Lower lobe of right lung (tissue), 2 donors: ENCODE measurements at places on chromosomes 5 and 9.

DNA sequence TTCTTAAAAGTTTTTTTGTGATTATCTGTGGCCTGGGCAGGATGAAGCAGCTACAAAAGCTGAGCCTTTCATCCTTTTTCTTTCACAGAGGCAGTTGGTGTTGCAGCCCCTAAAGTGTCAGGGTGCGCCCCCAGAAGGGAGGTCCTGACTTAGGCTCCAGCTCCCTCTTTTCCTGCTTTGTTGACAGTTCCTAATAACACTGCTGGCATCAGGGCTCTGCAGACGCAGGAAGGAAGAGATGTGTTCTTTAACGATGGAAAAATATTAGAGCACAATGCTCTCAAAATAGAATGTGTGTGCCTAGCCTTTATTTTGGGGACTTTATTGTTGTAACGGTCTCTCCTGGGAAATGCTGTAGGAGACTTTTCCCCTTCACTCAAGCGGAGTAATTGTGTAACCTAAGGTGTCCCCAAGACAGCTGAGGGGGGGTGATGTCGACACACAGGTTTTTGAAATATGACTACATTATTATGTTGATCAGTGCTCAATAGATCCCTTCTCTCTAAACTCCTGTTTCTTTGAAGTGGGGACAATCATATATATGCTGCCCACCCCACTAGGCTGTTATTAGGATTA, 135.6 kb downstream of the SEMA6A start:
- no peak for DNase-seq

DNA sequence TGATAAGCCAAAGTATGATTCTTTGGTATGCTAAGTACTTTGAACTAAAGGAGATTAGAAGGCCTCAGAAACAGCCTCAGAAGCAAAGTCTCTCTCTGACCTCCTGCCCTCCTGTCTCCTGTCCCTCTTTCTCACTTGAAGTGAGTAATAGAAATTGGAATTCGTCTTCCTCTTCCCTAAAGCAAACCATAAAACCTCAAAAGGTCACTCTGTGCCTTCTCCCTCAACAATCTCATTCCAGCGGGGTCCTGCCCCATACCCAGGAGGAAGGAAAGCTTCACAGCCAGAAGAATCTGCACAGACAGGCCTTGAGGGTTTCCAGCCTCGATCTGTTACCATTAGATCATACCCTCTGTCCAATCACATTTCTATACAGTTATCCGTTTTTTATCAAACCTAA, 87.8 kb downstream of the HAPLN1 start:
- no peak for DNase-seq

- DNase-seq: no peak
These were observed 14.1 kb upstream of the C1QTNF3 start for GRCh38 chr5:34057118-34057517.

- no peak for DNase-seq
These were observed 55.2 kb downstream of the ANXA1 start for GRCh38 chr9:73206851-73207250.

DNA sequence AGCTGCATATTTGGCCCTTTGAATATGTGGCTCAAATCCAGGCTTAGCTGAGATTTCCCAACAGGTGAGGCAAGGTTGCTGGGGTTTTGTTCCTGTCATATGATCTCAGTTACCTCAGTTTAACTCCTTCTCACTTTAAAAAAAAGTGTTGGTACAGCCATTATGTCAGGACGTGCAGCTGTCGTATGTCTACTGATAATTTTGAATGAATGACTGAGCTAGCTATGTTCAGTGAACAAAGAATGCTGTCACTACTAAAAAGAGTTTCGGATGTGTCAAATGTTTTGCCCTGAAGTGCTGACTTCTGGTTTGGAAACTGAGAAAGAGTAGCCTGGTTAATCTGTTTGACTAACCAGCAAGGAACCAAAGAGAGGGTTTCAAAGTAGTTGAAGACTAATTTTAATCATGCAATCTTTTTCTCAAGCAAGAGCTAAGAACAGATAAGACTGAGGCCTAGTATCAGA, 106.3 kb upstream of the NR3C1 start:
- no peak for DNase-seq

GRCh38 chr9:104927216-104927911, 591 bp downstream of the ABCA1 start:
- peak; percentile 50 for DNase-seq

DNA sequence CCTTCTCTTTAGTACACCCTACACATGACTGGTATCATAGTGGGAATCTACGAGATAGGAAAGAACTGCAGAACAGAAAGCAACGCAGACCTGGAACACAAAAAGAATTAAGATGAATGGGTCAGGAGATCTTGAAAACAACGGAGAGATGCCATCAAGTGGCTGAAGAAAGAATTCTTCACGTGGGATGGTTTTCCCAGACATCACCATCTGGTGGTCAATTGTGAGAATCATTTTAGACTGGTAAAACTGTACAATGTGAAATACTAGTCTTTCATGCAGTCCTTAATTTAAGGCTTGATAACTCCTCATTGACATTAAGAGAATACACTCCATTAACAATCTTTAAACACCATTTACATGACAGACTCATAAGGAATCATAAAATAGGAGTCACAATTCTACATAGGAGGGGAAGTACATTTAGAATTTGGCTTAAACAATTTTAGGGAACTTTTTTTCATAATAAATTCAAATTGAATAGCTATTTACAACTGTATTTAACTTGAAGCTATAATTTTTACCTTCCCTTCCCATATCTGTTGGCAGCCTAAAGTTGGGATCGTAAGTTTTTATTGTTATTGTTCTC, 128.4 kb upstream of the TRPM3 start:
- no peak for DNase-seq

DNA sequence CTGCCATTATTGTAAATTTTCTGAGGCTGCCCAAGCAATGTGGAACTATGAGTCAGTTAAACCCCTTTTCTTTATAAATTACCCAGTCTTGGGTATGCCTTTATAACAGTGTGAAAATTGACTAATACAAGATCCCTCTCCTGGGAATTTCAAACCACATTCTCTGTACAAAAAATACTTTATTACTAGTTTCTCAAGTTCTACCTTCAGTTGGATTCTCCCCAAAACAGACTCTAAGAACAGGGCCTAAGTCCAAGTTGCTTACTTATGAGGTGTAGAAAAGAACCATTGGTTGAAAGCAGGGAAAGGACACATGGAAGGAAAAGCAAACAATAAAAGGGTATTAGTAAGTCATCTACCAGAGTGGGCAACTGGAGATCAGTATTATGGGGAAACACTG, 343.2 kb downstream of the TMEM232 start:
- no peak for DNase-seq

GRCh38 chr9:16591092-16591491, 279.4 kb downstream of the BNC2 start:
- no peak for DNase-seq

DNA sequence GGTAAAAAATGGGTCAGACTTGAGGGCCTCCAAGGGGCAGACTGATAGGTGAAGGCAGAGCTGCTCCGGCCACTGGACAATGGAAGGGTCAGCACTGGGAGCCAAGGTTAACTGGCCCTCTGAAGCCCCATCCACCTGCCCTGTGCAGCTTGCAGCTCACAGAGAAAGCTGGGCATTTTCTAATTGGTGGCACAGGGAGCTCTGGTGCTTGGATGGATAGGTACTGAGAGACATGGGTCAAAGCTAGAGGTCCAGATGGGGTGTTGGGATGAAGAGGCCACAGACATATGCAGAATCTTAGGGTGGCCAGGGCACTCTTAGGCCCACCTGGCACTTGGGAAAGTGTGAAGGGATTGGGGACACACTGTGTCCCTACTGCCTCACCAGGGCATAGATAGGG, 29.5 kb upstream of the SARDH start:
- DNase-seq: peak; percentile 21

GRCh38 chr5:13464532-13465193, 479.8 kb downstream of the DNAH5 start:
- no peak for DNase-seq

GRCh38 chr5:170336065-170336464, 38.5 kb upstream of the LCP2 start:
- no peak for DNase-seq

DNA sequence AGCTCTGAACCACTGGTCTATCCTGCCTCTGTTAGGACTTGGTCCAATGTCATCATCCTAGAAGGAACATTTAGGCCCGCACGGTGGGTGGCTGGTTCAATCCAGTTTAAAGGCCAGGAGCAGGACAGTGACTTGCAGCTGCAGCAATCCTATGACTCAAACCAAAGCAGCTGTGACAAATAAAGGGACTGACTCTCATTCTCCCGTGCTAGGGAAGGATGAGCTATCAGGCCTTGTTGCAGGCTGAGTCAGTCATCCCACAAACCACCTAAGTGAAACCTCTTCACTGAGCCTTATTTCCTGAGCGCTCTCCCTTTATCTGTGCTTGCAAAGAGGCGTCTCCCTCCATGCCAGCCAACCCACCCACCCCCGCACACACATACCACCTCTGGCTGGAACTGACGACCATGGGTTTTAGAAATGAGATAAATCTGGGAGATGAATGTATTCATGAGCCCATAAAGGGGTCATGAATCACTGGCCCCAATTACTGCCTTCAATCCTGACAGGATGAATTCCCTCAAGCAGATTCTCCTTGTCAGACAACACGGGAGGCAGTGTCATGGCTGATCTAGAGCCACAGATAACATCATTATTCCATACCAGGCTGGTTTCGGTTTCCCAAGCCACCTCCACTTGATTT, 93.4 kb downstream of the KCNIP1 start:
- DNase-seq: no peak

DNA sequence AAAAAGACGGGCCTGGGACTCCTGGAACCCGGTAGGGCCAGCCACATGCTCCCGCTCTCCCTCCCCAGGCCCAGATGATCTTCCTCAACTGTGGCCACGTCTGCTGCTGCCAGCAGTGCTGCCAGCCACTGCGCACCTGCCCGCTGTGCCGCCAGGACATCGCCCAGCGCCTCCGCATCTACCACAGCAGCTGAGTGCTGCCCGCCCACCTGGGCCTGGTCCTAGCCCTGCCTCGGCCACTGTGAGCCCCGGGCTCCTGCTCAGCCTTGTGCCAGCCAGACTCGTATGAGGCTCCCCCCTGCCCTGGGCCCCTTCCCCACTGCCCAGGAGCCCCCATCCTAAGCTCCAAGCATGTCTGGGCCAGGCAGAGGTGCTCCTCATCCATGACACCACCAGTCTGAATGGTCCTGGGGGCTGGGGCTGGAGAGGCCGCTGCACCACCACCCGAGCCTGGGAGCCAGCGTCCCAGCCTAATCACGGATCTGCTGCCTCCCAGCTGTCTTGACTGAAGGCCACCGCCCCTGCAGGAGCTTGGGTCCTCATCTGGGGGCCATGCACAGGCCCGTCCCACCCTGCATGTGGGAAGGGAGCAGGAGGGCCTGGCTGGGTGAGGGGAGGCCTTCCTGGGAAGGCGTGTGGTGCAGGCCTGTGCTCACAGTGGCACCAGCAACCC, 51.5 kb downstream of the LRSAM1 start:
- no peak for DNase-seq

DNA sequence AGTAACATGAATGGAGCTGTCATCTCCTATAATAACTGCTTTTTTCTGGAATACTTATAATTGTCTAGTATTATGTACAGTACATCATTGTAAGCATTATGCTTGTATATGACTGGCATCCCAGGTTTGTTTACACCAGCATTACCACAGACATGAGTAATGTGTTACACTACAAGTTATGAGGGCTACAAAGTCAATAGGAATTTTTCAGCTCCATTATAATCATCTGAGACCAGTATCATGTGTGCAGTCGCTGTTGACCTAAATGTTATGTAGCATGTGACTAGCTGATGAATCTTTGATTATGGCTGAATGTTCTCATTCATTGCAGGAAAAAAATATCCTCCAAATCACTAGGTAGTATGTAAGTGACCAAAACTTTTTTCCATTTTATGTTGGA, 2.2 kb downstream of the ZCCHC9 start:
- DNase-seq: no peak

DNA sequence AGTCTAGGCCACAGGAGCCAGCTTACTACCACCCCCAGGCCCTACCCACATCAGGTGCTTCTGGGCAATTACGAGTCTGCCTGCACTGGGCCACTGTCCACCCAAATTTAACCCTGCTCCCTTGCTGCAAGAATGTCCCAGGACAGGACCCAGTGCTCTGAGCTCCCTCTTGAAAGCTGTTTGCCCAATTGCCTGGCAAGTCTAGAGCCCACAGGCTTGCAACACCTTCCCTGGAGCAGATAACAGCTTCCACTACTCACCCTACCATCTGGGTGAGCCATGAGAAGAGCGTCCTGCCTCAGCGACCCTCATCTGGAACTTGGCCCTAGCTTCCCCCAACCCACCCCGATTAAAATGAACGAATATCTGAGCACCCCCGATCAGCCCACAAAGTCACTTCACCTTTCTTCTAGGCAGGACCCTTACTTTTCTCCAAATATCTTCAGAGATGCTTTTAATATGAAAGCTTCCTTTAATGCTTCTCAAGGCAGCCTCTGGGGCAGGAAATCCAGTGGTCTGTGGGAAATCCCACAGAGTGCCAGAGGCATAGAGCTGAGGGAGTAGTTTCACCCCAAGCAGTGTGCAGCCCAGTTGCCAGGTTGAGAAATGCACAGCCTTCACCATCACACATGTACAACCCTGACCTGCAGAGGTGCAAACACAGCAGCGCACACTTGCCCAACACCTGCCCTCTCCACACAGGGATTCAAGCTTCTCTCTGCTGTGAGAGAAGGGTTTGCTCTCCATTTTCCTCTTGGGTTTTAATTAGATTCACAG, 10.6 kb downstream of the ACSL6 start:
- DNase-seq: peak; percentile 22

- DNase-seq: no peak
These were observed 122.7 kb downstream of the WNK2 start for GRCh38 chr9:93306579-93307091.

- DNase-seq: peak; percentile 49
These were observed at the start of gene CTNND2 for GRCh38 chr5:11904265-11904906. Gene CTNND2 (minus strand): TSS chr5:11904446. CDS start chr5:11903853, 593 bp downstream.

DNA sequence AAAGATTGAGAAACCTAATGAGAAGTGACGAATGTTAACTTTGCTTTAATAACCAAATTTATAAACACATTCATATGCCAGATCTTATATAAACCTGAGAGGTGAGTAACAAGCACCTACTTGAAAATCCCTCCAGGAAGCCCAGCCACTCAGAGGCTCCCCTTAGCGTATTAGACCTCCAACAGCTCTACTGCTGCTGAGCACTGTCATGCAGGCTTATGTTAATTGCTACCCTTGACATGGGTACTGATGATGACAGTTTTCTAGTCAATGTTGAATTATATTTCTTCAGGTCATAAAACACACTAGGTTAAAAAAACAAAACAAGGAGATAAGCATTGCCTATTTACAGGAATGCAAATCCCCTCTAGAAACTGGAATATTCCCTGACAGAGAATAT, 161.2 kb downstream of the MPDZ start:
- DNase-seq: no peak

GRCh38 chr5:116038817-116039216, 6.5 kb downstream of the ARL14EPL start:
- no peak for DNase-seq

- DNase-seq: no peak
These were observed 45.1 kb downstream of the C9orf50 start for GRCh38 chr9:129575818-129576217.

GRCh38 chr5:9430306-9430705, 115.6 kb downstream of the SEMA5A start:
- no peak for DNase-seq

- no peak for DNase-seq
These were observed 18.1 kb upstream of the RNF145 start for GRCh38 chr5:159227452-159227851.

GRCh38 chr5:43182421-43182820, 9.6 kb upstream of the NIM1K start:
- DNase-seq: no peak
